NCI-H460 (cell line): ENCODE measurements at places on chromosomes 2 and 18. TPM values are rescaled to one million over a fixed set of nuclear protein-coding genes. Genes with fewer than 3 reads are reported as not detected.

- DNase-seq = no peak
These were observed 27.3 kb upstream of the TMEM87B start for GRCh38 chr2:112027767-112028166.

GRCh38 chr2:222878877-222879603 lies 18.2 kb downstream of the ACSL3 start:
- DNase-seq = no peak

DNA sequence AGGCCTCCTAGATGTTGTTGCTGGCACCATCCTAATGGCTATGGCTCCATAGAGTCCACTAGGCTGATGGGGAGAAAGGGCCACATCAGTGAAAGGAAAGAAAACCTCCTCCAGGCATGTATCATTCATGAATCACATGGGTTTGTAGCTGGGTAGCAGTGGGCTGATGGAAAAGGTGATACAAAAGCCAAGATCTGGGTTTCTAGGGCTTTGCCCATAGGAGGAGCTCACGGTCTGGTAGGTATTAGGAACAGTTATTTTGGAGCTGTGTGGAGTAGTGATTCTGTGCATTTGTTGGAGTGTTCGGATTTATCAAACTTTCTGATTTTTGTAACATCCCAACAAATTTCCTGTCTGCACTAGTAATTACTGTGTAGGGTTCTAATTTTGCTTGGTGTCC lies 259.2 kb downstream of the SLC4A3 start:
- no peak for DNase-seq

DNA sequence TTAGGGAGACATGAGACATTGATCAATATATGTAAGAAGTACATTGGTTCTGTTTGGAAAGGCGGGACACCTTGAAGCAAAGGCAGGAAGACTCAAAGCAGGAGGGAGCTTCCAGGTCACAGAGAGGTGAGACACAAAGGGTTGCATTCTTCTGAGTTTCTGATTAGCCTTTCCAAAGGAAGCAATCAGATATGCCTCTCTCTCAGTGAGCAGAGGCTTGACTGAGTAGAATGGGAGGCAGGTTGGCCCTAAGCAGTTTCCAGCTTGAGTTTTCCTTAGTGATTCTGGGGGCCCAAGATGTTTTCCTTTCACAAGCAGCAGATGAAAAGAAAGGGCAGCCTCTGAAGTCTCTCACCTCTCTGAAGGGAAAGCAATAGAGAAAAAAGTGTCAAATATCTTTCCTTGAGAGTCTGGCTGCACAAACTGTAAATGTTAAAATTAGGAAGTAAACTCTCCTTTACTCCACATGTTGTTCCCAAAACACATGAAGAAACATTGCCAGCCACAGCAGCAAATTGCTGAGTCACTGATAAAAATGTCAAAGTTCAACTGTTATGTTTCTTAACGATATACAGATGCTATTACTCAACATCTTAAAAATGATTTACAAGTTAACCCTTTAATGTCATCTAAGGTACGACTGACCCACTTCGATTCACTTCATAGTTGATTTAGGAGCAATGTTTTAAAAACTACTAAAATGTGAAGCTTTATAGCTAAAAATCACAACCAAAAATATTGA lies 40.3 kb downstream of the CYB5A start:
- peak; percentile 57 for DNase-seq

GRCh38 chr18:5463390-5463789 lies 80.4 kb downstream of the EPB41L3 start:
- peak; percentile 95 for DNase-seq

The FARSB gene
- total RNA-seq = 101 and 103 TPM in 2 replicates

The ACOXL gene
- total RNA-seq = not detected in 2 replicates

The SPP2 gene
- total RNA-seq = not detected in 2 replicates
